RPMI7951 (cell line): ENCODE measurements at places on chromosomes 13 and 19. TPM values are rescaled to one million over a fixed set of nuclear protein-coding genes. Genes with fewer than 3 reads are reported as not detected.

DNA sequence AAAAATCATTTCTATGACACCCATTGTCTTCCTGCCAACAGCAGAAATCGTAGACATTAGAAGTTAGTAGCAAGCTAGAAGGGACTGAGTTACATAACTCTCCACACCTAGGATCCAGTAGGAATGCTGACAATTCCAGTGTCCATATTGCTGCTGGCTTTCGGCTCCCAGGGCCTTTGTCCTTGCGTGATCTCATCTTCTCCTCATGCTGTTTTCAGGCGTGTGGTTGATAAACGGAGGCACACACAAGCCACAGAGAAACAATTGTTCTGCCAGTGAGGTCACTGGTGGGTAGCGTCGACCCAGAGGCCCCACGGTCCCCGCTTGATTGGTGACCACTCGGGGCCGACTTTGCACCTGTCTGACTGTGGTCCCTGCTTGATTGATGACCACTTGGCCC lies 31.6 kb upstream of the F7 start:
- no peak for DNase-seq

DNA sequence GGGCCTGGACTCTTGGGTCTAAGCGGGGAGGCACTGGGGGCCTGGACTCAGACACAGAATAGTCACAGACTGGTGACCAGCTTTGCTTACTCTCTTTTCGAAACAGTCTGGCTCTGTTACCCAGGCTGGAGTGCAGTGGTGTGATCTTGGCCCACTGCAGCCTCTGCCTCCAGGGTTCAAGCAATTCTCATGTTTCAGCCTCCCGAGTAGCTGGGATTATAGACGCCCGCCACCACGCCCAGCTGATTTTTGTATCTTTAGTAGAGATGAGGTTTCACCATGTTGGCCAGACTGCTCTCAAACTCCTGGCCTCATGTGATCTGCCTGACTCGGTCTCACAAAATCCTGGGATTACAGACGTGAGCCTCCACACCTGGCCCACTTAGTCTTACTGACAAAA lies 11.1 kb downstream of the MED25 start:
- DNase-seq = no peak

- no peak for DNase-seq
Measured at GRCh38 chr13:94248454-94249228, 230.8 kb downstream of the DCT start.

GRCh38 chr13:40992678-40993518 lies 26.2 kb downstream of the ELF1 start:
- no peak for DNase-seq

Gene CD33
- total RNA-seq = 2.1 and 2.4 TPM in 2 replicates

Gene PRODH2
- not detected in 2 replicates for total RNA-seq
